ENCODE measurements at places on chromosomes 1 and 21.

DNA sequence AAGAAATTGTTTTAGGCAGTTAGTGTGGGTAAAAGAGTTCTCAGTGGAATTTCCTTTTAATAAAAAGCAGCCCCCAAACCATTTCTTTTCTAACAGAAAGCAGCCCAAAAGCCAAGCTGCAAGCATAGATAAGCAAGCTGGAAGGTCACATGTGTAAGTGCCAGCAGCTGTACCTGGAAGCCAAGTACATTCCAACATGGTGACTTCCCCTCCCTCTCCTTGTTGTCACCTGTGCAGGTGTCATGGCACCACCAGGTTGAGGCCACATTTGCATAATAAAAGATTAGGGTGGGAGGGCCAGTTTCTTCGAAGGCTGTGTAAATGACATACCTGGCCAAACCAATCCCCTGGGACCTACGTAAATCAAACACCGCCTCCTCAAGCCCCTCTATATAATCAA, 240.3 kb upstream of the RAB4A start:
- no peak for DNase-seq

DNA sequence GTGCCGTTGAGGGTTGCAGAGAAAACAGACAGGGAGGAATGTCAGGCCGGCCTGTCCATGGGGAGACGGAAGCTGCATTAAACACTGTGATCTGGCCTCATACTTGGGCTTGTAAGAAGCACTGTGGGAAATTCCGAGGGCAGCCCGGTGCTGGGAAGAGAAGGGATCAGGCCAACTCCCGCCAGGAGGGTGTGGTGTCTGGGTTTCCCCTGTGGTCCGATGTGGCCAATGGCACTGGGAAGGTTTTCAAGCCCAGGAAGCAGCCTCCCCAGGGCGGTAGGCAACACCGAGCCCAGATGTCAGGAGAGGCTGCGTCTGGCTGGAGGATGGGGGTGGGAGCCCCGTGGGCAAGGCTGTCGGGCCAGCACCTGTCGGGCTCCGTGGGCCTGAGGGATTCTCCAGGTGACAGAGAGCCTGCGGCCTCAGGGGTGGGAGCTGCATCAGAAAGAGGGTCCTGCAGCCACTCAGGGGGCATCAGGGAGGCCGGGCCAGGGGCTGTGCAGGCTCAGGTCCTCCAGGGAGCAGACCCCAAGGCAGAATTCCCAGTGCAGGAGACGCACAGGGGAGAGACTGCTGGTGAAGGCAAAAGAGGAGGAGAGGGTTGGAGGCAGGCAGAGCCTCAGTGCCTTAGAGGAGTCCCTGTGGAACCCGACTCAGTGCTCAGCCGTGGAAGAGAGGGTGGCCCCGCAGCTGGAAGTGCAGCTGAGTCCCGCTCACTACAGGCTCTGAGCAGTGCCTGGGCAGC, 8.4 kb downstream of the UBASH3A start:
- no peak for DNase-seq

GRCh38 chr1:227544067-227545050, 19.0 kb upstream of the ZNF678 start:
- no peak for DNase-seq

DNA sequence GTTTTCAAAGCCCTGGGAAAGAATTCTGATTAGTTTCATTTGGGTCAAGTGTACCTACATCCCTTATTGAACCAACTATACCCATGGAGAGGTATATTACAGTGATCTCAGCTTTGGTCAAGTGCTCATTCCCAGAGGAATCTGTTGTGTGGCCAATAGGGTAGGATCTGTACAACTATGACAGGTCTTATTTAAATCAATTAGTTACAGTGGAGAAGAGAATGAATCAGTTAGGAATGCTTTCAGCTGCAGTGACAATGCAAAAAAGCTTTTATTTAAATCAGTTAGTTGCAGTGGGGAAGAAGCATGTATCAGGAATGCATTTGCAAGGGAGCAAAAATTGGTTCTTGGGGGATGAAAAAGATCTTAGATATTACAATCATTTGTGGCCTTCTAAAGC, 119.0 kb downstream of the FGGY start:
- DNase-seq: no peak

- DNase-seq: no peak
Measured at GRCh38 chr1:190376044-190376443, 101.6 kb downstream of the BRINP3 start.

All from RKO (cell line).